ENCODE measurements at places on chromosomes 7 and 10.

GRCh38 chr10:60099998-60100747 lies 193.8 kb upstream of the CCDC6 start:
- DNase-seq, result no peak

- DNase-seq, result no peak
These were observed 151.3 kb downstream of the HGF start for GRCh38 chr7:81618396-81619014.

- DNase-seq, result no peak
These were observed 256.1 kb downstream of the ZMYND11 start for GRCh38 chr10:391305-391704.

DNA sequence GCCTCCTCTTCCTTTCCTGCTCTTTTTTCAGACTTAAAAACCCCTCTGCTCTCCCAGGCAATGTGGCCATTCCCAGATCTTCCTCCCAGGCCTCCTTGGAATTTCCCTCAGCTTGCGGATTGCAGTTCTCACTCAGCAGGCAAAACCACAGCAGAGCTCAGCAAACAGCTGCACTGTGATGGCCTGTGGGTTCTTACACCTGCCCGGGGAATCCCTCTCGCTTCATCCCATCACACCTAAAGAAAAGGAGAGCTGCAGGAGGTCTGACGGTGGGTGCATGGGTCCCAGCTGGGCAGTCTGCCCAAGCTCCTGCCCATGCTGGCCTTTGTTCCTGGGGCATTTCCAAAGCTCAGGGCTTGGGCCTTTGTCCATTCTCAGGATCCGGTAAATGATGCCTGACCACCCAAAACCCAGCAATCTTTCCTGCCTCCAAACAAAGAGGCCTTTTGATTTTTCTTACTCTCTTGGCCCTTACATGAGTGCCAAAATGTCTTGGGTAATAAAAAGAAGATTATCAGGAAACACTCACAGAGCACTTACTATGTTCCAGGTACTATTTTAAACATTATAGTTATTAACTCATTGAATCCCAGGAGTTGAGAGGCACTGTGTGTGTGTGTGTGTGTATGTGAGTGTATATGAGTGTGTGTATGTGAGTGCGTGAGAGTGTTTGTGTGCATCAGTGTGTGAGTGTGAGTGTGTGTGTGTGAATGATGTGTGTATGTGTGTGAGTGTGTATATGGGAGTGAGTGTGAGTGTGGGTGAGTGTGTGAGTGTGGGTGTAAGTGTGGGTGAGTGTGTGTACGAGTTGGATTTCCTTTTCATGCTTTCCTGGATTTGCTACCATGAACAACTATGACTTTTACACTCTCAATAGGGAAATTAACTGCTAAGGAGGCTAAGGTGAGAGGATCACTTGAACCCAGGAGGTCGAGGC lies 64.5 kb upstream of the PODXL start:
- DNase-seq, result no peak

- no peak for DNase-seq
These were observed 94.0 kb upstream of the TARP start for GRCh38 chr7:38367301-38367890.

DNA sequence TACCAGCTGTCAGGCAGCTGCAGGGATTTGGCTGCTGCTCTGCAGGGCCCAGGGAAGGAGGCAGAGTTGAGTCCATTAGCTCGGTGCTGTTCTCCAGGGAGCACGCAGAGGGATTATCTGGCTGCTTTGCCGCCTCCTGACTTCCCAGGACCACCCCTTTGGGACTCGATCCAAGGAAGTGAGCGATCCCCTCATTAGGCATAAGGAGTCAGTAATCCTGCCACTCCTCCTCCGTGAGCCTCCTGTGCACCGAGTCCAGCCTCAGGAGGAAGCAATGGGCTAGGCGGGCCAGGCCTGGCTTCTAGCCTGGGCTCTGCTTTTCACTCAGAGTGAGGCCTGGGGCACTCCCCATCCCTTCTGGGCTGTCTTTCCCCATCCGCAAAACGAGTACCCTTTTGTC lies 417.9 kb downstream of the RPS24 start:
- DNase-seq, result no peak

DNA sequence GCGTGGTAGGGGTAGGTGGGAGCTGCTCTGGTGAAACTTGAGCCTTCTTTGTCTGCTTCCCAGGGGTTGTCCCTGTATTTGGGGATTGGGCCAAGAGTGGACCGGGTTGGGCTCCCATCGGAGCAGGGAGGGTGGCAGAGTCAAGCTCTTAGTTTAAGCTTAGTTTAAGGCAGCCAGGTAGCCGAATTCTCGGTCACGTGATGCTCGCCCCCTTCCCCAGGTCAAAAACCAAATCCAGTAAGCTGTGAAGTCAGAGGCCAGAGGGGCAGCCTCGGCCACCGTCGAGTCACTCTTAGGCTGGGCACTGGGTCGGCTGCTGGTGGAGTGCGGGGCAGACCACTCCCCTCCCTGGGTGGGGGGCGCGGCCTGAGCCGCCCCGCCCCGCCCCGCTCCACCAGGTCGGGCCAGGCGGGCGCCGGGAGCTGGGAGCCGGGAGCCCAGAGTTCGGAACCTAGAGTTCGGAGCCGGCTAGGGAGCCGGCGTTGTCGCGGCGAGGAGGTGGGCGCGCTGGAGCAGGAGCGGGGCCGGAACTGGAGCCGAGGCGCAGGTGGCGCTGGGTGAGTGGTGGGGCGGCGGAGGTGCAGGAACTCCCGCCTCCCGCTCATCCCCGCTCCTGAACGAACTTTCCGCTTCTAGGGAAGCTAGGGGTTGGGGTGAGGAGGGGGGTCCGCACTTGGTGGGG lies 2.8 kb upstream of the LZTS2 start:
- DNase-seq, result no peak

DNA sequence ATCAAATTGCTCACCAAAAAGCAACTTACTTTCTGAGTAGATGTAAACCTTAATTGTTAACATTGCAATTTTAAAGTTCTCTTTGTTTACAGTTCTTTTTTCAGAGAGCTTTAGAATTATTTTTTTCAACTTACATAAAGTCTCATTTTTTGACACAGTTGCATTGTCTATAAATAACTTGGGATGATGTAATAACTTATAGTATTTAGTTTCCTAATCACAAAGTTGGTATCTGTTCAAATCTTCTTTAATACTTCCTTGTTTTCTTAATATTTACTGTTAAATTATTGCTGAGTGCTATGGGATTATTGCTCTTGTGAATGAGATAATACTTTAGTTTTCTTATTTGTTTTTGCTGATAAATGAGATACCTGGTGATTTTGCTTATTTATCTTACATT lies 18.9 kb upstream of the SUV39H2 start:
- no peak for DNase-seq

GRCh38 chr7:48350515-48350914 lies 179.3 kb downstream of the ABCA13 start:
- DNase-seq, result peak; percentile 99

DNA sequence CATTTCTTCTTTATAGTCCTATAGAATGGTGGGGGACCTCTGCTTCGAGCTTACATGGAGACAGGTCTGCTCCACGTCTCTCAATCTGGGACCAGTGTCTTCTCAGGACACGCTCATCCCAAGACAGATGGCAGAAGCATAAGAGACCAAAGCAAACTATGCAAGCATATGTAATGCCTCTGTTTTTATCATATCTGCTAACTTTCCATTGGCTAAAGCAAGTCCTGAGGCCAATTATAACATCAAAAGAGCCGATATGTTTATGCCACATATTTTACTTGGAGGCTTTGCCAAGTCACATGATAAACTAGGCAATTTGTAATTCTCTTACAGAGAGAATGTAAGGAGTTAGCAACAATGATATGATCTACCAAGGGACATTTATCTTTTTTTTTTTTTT lies 102.6 kb upstream of the NRBF2 start:
- no peak for DNase-seq

DNA sequence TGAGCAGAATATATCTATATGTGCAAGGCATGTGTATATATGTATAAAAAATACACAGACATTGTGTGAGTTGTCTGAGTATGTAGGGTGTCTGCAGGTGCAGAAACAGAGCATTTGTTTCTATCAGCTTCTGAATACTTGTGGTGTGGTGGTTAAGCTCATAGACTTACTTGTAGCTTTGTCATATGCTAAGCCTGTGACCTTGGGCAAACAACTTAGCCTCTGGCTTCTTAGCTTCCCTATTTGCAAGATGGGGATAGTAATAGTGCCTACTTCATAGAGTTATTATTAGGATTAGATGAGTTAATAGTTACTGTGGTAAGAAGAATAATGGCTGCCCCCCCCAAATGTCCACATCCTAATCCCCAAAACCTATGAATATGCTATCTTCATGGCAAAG lies 28.2 kb upstream of the PAX2 start:
- no peak for DNase-seq

- DNase-seq, result no peak
These were observed 94.4 kb downstream of the WDR37 start for GRCh38 chr10:1150638-1150955.

GRCh38 chr7:5526100-5526905 lies 102.7 kb upstream of the TNRC18 start:
- no peak for DNase-seq

DNA sequence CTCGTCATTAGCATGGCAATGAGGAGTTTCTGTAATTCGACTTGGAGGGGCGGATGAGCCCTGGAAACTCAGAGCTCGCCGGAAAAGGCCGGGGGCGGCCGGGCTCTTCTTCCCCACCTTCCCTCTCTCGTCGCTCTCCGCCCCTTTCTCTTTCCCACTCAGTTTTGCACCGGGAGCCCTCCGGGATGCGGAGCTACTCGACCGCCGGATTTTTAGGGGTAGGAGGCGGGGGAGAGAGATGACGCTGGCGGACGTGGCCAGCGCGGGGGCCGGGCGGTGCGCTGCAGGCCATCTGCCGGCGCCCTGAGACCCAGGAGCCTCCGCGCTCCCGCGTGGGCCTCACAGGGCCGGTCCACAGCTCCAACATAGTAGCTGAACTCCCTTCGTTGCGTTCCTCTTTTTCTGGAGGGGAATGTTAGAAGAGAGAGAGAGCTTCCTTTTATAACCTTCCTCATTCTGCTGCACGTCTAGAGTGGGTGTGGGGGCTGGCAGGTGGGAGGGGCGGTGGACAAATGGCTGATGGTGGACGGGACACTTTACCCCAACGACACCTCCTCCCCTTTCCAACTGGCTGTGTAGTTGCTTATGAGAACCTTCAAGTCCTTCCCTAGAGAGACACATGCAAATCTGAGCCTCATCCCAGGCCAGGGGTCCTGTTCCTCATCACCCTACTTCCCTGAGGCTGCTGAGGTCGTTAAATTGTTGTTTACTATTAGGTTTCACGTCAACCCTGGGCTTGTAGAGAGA lies 1.1 kb upstream of the HOXA1 start:
- DNase-seq, result peak; percentile 48

DNA sequence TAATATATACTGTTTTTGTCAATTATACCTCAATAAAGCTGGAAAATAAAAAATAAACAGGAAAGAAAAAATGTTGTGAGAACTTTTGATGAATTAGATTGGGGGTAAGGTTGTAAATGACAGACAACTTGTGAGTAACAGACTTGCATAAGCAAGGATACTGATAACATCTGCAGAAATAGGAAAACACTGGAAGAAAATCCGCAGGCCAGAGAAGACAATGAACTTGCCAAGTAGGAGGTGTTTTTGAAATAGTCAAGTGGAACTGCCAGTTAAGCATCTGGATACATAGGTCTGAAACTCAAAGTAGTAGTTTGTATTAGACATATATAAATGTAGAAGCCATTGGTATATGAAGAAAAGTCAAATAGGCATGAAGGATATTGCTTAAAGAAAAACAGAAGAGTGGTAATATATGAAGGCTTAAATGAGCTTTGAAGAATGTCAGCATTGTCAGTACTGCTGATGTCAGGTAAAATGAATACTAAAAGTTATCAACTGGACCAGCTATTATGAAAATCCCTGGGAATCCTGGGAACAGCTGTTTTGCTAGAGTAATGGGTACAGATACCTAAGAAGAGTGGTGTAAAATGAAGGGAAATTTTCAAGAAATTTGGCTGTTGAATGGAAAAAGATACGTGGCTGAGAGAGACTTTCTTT lies 58.7 kb downstream of the DNAJC1 start:
- DNase-seq, result peak; percentile 51

DNA sequence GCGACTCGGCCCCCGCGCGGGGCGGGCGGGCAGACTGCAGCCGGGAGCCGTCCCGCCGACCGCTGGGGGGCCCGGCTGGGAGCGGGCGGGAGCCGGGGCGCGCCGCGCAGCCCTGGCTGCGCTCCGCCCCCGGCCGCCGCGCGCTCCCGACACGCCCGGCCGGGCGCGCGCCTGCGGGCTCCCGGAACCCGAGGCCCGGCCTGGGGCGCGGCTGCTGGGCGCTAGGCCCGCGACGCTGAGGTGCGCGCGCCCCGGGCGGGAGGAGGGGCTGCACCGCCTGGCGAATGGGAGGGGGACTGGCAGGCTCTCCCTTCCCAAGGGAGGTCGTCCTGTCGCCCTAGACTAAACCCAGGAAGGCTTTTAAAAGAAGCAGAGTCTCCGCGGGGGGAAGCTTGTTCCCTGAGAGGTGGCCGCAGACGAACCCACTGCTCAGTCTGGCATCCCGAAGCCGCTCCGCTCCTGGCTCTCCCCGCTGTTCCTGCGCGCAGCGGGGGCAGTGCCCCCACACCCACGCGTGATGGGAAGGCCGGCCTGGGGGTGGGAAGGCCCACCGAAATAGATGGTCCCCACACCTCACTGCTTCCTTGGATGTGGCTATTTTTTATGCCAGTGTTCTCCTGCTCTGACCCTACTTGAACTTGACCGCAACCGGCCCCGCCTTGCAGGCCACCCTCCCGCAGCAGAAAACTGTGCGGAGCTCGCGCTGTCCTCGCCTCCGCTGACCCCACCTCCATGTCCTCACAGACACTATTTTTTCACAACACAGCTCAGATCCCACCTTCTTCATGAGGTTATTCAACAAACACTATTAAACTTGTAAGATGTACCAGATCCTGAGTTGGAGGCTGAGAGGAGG lies at the start of gene VOPP1:
VOPP1 (minus strand) TSS at position 125 of the 856 bp plus-strand sequence. CDS start 178 bp downstream, outside the sequence.
- DNase-seq, result no peak

GRCh38 chr7:108049962-108050361 lies 47.0 kb upstream of the LAMB1 start:
- no peak for DNase-seq

DNA sequence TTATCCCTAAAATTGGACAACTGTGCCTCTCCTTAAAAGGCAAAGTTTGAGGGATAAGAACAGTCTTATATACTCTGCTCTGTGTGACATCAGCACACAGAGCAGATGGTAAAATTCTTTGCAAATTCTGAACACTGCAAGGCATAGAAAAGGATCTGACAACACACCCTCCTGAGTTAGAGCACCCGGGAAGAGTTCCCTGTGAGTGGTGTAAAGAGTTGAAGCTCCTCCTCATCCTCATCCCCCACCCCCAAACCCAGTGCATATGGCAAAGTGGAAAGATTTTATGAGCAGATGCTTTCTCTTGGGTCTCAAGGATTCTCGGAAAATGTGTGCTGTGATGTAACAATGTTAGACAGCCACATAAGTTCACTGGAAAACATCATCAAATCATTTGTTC lies 40.0 kb upstream of the DGKI start:
- no peak for DNase-seq

DNA sequence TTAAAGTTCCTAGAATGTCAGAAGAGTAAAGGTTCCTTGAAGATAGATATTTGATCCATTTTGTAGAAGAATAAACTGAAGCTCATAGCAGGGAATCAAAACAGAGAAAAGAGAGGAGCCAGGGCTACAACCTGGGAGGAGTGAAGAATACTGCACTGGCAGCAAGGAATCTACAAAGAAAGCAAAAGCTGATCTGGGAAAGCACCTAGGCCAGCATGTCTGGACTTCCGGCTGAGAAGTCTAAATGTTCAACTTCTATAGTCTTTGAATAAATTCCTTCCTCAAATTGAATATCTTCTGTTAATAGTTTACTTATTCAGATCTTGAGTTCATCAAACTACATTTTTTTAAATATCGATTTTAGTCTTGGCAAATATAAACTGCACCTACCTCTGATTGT lies 78.2 kb downstream of the VPS41 start:
- DNase-seq, result no peak
